T1000 (cell line): ENCODE measurements at places on chromosomes 12 and 14.

DNA sequence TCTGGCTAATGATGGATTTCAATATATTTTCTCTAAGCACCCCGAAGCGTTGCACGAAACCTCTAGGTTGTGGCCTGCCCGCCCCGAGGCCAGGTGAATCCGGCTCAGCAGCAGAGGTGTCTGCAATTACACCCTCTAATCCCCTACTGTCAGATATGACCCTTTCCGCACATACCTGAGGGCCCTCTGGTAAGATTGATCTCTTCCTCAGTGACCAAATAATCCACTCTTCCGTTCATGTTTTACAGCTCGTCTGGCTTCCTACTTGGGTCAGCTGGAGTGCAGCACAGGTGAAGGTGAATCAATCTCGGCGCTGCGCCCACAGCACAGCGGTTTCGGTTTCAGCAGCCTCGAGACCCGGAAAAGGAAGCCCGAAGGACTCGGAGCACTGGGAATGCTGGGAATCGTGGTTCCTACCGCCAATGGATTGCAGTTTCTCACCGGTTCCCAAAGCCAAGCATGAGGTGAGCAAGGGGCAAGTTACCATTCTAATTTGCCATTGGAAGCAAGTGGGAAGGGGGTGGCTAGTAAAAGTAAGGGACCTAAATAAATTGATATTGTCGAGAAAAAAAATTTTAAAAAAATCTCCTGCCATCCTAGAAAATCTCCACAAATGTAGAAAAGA is at the start of gene SYNJ2BP:
Gene SYNJ2BP (minus strand): TSS at position 366 of the 625 bp plus-strand sequence. CDS start 127 bp downstream, at position 239.
- peak; percentile 50 for DNase-seq

DNA sequence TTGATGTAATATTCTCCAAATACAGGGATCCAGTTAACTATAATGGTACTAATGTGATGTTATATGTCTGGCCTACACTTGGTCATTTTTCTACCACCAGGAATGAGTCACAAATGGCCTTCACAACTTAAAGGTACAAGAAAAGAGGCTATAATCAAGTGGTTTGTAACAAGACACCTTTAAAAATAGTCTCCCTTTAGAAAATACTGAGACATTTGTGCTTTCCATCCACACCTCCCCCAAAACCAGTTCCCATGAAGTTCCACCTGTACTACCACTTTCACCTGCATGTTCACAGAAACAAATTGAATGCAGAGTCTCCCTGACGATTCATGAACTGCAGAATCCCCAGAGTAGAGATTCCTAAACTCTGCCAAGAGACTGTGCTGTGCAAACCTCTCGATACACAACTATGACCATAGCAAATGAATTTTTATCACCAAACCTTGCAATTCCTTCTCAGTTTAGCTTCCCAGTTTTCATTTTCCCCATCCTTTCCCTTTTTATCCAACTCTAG is 6.0 kb downstream of the BTG1 start:
- DNase-seq = no peak

DNA sequence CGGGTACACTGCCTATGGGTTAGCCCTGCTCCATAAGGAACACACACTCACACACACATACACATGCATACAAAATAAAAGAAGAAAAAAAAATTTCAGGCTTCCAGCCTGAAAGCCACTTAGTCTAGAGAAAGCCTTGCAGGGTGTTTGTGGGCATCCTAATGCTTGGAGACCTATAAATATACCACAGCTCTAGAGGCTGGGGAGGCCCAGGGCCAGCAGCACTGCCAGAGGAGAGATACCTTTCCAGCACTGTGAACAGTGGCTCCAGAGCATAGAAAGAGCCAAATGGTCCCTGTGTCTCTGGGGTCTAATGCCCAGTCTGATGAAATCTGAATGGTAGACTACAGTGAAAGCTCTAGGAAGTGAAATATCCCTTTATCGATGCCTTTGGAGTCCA is 12.9 kb downstream of the FAM161B start:
- DNase-seq = no peak

- no peak for DNase-seq
These were observed 934.9 kb downstream of the LRFN5 start for GRCh38 chr14:42541535-42542001.

DNA sequence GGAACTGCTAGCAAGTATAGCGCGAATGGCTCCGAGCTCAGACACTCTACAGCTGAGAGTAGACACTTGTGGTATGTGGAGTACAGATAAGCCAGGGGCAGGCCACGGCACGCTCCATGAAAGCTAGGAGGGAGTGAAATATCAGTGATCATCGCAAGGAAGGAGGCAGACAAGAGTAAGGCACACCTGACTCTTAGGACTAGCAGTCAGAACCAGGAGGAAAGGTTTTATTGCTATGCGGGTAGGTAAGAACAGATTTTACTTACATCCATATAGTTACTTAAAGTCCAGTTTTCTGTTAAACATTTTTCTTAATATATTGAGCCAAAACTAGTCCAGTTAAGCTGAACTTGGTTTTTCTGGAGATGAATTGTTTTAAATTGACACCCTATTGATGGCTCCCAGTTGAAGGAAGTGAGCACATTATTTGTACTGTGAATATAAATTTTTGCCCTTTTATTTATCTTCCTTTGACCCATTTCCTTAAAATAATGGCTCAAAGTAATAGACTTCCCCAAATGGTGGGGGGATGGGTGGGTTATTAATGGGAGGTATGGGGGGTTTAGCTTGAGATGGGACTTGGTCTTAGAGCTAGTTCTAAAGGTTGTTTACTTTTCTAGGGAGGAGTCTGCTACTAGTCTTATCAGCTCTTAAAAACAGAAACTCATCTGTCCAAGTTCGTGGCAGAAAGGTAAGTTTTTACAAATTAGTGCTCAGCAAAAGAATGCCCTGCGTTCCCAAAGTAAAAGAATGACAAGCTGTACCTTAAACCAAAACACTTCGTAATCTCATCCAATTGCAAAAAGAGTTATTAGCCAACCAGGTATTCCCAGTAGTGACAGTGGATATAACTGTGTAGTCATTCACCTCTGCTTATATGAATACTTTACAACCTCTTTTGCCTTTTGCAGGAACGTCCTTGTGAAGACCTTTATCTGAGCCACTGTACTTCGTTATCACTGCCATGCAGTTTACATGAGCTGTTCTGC is 5.8 kb downstream of the HNRNPA1 start:
- DNase-seq = no peak

DNA sequence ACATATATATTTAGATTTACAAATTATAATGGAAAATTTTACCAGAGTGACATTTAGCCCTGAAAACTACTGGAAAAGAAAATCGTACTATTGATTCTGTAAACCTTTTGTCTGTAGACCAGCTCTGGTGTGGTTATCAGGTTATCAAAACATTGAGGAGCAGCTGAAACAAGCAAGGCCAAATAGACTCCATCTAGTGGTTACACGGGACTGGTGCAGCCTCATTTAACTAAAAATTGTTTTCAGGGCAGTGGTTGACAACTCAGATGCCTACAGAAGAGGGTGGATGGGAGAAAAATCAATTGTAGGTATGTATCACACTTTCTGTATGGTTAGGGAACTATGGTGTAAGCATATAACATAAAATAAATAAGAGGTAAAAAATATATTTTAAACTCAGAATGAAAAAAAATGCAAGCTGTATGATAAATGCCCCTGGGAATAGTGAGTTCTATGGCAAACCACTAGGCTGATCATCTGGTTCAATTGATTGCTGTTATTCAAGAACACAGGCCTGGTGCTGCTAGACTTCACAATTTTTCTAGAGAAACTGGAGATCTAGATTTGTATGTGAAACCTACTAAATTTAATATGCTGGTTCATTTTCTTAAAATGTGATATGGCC is 51.2 kb downstream of the ACSS3 start:
- DNase-seq = no peak

- DNase-seq = no peak
These were observed 71.9 kb downstream of the BCL11B start for GRCh38 chr14:99199846-99200653.
